NT2/D1 (cell line): ENCODE measurements at places on chromosomes 16 and 17.
A peak's percentile ranks its signal among the peaks of the same experiment; 100 is the strongest.

DNA sequence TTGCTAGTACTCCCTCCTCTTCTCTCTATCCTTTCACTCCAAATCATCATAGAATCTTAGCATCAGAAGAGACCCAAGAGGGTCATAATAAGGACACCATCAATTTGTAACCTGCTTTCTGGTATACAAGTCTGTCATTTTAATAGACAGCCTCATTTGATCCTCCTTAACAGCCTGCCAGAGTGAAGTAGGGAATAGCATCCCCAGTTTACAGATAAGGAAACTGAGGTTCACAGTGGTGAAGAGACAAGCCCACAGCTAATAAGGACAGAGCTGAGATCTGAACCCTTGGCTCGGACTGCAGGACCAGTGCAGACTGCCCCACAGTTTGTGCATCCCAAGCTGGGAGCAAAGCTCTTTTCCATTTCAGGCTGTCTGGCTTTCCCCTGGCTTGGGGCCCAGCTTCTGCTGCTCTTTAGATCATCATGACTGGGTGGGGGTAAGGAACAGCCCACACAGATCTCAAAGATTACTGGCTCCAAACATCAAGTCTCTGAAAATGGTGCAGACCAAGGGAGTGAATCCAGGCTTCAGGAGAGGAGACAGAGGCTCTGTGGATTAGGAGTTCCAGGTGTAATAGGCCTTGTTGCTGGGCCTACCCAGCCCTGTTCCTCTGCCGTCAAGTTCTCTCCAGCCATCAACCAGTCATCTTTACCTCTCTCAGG, 10.3 kb upstream of the IGFBP4 start:
- no peak for DNase-seq

DNA sequence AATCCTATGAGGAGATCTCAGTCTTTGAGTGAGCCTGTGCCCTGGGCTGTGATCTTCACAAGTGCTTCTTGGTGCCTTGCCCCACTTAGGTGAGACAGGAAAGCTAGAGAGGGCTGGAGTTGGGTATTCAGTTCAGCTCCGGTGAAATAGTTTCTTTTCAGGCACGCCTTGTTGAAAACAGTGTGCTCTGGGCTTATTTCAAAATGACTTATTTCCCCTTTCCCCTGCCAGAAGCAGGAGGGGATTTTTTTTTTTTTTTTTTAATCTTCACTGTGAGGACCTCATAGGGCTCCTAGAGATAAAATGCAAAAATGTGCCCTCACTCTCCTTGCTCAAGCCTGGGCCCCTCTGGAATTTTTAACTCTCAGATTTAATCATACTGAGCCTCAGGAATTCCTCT, 27.2 kb downstream of the MOSMO start:
- DNase-seq, result no peak

- DNase-seq, result no peak
These were observed 28.2 kb downstream of the SLC39A11 start for GRCh38 chr17:73064084-73064938.

GRCh38 chr16:74760007-74760767, 14.4 kb downstream of the FA2H start:
- no peak for DNase-seq

- no peak for DNase-seq
These were observed 4.4 kb upstream of the CBFB start for GRCh38 chr16:67024384-67025209.

GRCh38 chr16:85536411-85537330, 76.5 kb upstream of the GSE1 start:
- no peak for DNase-seq

DNA sequence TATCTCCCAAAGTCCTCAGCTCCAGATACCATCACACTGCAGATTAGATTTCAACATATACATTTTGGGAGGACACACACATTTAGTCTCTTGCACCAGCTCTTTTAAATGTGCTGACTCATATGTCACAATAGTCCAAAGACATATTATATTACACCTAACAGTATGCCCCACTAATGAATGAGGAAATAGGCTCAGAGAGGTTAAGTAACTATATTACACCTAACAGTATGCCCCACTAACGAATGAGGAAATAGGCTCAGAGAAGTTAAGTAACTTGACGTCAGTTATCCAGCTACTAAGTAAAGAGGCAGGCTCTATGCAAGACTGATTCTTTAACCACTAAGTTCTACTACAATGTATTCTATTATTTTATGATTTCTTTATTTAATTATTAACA, 9.7 kb downstream of the IRX6 start:
- no peak for DNase-seq

DNA sequence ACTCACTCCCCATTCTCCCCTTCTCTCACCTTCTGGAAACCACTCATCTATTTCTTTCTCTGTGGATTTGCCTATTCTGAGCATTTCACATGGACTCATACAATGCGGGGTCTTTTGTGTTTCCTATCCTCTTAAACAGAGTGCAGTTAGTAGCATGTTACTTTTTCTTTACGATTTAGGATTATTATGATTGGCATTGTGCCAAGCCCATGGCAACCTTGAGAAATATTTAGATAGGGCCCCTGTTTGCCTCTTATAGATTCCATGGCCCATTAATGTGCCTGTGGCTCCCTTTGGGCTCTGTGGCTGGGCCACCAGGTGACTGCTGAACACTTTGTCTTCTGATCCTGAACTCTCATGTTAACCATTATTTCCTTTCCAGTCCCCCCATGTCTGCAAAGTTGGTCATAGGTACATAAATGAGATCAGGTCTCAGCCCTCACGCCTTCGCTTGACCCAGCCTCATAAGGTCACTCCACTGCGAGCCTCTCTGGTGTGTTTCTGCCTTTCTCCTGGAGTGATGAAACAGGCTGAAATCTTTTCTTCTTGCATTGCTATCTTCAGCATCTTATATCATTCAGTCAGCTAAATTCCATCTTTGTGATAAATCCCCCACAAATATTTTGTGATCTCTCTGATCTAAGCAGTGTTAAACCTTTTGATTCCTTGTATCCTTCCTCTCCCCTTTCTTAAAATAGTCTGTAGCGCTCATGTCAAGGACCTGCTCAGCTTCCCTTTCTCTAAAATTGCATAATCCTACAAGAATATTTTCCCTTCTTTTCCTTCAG, 44.0 kb downstream of the MYH3 start:
- DNase-seq, result no peak

DNA sequence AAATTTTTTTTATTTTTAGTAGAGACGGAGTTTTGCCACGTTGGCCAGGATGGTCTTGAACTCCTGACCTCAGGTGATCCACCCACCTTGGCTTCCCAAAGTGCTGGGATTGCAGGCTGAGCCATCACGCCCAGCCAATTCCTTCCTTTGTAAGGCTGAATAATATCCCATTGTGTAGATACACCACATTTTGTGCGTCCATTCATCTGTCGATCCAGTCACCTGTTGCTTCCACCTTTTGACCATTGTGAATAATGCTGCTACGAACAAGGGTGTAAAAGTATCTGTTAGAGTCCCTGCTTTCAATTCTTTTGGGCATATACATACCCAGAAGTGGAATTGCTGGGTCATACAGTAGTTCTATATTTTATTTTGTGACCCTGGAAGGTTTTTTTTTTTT, 15.3 kb downstream of the TRPV2 start:
- no peak for DNase-seq

GRCh38 chr16:50751528-50751927, 9.6 kb downstream of the CYLD start:
- no peak for DNase-seq

- DNase-seq, result no peak
These were observed 20.0 kb upstream of the WFIKKN1 start for GRCh38 chr16:610513-611381.

DNA sequence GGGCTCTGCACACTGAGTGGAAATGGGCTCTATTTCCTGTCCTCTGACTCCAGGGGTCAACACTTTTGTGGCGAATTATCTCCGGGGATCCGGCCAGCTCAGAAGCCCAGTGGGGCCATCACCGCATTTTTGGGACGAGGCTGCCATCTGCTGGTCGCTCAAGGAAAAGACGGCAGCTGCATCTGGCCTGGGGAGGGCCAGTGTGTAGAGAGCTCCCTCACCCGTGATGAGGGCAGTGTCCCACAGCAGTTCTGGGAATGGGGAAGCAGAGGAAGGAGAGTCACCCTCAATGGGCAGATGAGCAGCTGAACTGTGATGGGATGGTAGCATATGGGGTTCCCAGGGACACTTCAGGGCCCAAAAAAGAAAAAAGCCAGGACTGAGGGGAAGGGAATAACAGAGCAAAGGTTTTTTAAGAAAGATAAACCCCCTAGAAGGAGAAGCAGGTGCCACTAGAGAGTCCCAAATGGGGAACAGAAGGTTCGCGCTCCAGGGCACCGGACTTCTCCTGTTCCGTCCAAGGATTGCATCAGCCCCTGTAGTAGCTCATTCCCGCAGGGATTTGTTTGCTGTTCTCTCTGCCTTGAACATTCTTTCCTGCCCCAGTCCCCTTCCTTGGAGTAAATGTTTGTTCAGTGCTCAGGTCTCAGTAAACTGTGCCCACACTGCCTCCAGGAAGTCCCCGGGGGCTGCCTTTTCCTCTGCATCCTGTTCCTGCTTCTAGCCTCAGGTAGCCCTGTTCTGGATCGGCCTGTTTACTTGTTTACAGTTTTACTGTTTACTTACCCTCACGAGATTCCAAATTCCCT, 9.3 kb upstream of the ABCC12 start:
- DNase-seq, result peak; percentile 50

DNA sequence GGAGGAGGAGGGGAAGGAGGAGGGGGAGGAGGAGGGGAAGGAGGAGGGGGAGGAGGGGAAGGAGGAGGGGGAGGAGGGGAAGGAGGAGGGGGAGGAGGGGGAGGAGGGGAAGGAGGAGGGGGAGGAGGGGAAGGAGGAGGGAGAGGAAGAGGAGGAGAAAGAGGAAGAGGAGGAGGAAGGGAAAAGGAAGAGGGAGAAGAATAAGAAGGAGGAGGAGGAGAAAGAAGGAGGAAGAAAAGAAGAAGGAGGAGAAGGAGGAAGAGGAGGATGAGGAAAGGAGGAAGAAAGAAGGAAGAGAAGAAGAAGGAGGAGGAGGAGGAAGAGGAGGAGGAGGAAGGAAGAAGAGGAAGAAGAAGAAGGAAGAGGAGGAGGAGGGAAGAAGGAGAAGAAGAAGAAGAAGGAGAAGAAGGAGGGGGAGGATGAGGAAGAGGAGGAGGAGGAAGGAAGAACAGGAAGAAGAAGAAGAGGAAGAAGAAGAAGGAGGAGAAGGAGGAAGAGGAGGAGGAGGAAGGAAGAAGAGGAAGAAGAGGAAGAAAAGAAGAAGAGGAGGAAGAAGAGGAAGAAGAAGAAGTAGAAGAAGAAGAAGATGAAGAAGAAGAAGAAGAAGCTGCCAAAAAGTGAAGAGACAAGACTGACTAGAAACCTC, 103.8 kb downstream of the C16orf78 start:
- no peak for DNase-seq

GRCh38 chr17:68238164-68238870, 9.5 kb upstream of the AMZ2 start:
- DNase-seq, result no peak

DNA sequence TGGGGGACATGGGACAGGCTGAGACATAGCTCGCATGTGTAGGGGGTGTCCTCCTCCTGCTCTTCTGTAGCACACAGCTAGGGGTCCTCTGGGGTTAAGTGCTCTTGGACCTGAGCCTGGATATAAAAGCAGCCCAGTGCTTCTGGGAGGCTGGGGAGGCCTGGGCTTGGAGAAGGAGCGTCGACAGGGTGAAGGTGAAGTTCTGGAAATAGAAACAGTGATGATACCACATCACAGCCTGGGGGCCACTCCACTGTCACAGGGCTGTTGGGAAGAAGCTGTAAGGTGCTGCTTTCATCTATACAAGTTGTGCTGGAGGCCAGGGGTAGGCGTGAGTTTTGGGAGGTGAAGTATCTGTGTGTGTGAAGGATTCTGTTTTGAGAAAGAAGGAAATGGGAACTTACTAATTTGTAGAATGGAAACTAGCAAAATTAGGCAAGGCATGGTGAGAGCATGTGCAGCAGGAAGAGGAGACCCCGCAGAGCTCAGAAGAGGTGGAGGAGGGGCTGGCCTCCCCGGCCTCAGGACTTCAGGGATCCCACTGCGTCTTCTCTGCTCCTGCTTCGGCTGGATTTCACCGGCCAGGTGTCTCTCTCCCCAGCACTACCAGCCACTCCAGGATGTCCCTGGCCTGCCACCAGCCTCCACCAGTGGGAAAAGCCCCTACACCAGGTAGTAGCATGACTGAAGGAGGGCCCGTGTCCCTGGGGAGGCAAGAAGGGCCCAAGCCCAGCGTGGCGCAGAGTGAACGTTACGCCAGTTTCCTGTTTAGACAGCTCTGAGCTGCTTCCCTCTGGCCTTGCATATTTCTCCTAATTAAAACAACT, 19.4 kb downstream of the PLCG2 start:
- DNase-seq, result no peak

DNA sequence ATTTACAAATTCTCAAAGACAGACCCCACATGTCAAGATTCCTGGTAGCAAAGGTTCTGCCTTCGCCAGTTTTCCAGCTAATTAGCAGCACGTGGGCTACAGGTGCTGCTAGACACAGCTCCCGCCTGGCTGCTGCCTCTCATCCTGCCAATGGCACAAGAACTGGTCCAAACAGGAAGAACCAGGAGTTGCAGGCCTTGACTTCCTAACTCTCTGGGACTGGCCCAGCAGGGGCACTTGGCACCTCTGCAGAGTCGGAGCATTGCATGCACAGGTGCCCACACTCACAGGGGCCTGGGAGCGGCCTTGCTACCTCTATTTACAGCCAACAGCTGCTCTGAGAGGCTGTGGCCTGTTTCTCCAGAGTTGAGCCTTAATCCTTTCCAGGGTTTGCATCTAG, 39.6 kb downstream of the TK2 start:
- no peak for DNase-seq

- DNase-seq, result no peak
These were observed 30.4 kb downstream of the AP2B1 start for GRCh38 chr17:35617505-35617904.

DNA sequence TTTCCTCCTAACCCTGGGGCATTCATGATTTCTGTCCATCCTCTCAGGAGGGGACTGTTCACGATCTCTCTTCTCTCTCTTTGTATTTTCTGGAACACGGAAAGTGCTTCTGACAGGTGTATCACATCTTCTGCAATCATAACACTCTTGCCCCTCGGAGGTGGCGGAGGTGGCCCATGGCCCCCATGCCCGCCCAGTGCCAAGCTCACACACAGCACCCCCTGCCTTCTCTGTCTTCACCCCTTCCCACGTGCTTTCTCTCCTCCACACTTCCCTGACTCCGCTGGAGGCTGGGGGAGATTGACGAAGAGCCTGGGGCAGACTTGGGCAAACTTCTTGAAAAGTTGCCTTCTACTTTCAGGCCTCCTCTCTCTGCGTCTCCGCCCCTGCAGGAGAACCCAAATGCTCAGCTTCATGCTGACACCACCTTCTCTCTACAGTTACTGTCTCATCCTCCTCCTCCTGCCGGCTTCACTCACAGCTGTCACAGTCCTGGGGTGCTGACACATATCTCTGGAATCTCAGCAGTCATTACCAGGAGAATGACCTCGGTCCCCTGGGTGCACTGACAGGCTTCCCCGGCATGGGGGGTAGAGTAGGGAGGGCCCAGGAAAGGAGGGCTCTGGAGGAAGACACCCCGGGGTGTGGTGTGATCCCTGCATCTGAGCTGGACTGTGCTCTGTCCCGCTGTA, 127.1 kb downstream of the ENGASE start:
- DNase-seq, result no peak
